ENCODE measurements at places on chromosomes 3 and 15.

DNA sequence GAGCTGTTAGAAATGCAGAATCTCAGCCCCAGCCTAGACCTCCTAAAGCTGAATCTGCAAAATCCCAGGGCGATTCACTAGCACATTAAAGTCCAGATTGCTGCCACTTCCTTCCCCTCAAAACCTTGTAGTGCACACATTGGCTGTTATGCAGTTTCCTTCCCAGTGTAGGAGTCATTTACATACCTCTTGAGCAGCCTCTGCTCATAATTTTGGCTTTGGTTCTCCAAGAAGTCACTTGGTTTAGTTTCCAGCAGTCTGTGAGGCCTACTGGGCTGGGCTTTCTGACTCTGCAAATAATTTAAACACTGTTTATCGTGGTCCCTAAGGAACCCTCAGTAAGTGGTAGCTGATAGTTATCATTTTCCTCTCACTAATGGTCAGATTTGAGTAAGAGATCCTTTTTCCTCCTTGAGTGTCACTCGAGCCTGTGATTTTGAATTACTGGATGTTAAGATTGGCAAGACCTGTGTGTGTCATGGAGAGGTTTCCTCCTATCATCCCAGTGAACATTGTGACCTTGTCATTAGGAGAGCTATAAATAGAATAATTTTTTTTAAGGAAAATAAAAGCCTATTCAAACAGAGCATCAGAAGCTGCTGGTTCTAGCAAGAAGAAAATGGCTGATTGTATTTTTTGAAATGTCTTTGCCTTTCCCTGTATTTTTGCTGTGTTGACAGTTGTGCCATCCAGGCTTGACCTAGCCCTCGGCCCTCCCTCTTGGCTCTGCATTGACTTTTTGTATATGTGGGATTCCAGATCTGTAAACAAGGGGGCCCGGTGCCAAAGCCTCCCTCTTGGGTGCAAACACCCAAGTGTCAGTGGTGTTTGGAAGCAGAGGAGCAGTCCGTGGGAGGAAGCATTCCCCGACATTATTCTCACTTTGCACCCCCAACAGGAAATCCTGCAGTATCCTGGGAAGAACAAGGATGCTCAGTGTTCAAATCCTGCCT lies 134.8 kb upstream of the ANKRD28 start:
- DNase-seq: no peak

DNA sequence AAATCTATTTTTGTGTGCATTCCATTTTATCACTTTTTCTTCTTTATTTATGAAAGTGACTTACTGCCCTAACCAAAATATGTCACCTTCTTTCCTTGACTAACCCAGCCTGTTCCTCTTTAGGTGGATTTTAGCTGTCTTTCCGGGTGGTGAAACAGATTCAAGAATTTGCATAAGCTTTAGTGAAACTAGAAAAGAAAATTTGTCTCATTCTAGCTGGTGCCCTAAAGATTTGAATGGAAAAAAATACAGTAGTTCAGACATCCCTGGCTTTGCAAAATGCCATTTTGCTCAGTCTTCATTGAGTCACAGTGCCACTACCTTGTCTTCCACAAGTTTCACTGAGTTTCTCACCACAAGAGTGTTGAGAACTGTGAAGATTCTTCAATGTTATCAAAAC lies 28.2 kb upstream of the CCDC50 start:
- no peak for DNase-seq

- no peak for DNase-seq
These were observed 10.9 kb downstream of the AMOTL2 start for GRCh38 chr3:134363381-134363755.

GRCh38 chr15:58525991-58526421 lies 94.2 kb downstream of the LIPC start:
- no peak for DNase-seq

- DNase-seq: no peak
These were observed 96.2 kb upstream of the KCNMB2 start for GRCh38 chr3:178440043-178440442.

DNA sequence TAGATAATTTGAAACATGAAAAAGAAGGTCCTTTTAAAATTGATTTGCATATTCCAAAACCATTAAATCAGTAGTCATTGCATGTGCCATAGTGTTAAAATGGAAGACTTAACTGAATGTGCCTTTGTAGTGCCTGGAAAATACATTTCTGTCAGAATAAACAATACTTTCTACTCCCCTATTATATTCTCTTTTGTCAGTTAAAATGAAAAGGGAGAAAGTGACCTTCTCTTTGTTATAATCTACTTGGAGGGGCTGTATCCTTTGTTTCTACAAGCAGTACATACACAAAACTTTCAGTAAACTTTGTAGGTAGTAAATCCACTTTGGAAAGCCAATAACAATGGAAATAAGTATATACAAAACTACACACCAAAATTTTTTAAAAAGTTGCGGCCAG lies 189.5 kb downstream of the NLGN1 start:
- DNase-seq: no peak

DNA sequence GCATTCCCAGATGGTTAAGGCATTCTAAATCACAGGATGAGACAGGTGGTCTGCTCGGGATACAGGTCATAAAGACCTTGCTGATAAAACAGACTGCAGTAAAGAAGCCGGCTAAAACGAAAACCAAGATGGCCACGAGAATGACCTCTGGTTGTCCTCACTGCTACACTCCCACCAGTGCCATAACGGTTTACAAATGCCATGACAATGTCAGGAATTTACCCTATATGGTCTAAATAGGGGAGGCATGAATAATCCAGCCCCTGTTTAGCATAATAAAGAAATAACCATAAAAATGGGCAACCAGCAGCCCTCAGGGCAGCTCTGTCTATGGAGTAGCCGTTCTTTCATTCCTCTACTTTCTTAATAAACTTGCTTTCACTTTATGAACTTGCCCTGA lies 151.1 kb downstream of the ZNF385D start:
- DNase-seq: no peak

All from CD4-positive, alpha-beta T cell treated with Interferon alpha-2 for 1 hour (primary cell).